ENCODE measurements at places on chromosomes 3 and 15.

DNA sequence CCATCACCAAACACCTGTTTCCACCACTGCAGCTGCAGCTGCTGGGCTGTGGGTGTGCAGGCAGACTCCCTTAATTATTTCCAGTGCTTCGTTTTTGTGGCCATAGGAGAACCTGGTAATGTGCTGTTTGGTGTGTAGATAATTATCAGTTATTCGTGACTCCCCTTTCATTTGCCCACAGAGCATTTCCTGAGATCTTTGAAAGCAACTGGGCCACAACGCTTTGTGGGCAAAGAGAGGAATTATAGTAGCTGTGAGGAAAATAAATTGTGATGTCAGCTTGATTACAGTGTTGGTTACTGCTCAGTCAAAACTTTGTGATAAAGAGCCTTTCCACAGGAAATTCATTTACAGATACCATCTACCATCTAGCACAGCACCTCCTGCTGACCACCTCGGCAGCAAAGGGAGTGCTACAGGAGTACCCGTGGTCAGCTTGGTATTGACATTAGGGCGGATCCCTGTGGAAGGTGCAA is 193.3 kb upstream of the SLCO3A1 start:
- DNase-seq: no peak

DNA sequence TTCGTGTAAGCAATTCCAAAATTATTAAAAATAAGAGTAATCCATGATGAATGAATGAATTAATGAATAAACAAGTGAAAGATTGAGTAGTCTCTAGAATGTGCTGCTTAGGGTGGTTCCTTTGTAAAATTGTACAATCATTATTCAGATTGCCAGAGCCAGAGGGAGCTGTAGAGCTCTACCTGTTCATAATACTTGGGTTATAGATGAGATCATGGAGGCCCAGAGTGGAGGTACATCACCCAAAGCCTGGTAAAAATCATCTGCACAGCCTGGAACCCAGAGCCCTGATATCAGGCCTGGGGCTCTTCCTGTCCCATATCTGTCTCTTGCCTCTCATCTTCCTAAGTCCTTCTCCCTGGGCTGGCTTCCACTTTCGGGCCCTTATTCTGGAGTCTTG is 297.2 kb downstream of the RPLP1 start:
- DNase-seq: peak; percentile 41

GRCh38 chr15:38699633-38700230 is 135.1 kb upstream of the RASGRP1 start:
- peak; percentile 83 for DNase-seq

DNA sequence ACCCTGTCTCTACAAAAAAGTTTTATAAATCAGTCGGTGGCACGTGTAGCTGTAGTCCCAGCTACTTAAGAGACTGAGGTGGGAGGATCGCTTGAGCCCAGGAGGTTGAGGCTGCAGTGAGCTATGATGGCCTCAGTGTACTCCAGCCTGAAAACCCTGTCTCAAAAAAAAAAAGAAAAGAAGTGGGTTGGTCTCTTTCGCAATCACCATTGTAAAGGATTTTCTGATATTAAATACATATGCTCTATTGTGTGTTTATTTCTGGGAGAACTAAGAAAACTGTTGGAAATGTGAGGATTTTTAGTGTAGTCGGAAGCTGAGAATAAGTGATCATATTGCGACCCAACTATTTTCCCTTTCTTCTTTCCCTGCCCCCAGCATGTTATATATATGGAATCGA is 7.5 kb downstream of the ZNF710 start:
- DNase-seq: no peak

DNA sequence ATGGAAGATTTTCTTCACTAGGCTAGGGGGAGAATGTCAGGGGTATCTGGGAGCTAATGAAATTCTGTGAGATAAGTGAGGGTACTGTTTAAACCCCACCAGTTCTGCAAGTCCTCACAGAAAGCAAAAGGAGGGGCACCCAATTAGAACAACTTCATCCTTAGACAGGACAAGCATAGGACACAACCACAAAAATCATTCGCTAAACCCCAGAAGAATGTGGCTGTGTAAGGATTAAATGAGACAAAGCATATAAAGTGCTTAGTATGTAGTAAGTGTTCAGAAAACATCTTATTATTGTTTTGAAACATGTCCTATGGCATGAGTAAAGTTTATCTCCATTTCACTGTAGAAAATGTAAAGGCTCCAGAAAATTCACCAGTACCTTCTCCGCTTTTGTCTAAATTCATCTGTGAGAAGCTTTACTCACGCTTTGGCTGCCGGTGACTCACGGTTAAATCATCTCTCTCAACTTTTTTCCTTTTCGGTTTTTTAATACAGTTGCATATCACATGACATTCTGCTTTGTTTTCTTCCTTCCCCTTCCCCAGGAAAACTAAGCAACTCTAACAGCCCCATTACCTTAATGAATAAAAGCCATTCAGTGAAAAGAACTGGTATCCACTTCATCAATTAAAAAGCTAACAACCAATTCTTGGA is 1.7 kb downstream of the CLRN1 start:
- no peak for DNase-seq

DNA sequence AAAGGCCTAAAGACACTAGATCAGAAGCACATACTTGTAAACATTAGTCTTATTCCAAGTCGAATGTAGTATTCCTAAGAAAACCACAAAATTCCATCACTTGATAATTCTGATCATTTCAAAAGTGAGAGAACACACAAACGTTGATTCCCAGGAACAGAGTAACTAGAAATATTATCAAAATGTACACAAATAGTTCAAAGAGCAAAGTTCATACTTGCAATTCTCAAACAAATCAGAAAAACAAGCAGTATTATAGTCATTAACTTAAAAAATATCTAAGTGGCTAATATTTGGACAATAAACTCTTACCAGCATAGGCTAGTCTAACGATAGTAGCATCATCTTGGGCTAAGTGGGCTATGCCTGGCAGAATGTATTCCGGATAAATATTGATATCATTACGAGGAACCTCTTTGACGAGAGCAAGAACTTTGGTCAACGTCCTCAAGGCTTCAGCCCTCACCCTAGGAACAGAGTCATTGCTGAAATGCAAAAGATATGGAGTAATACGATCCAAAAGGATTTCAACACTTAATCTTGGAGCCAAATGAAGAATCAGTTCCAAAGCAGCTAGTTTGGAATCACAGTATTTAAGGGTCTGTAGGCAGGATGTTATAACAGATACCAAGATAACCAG is 13.3 kb downstream of the PIK3R4 start:
- no peak for DNase-seq

- DNase-seq: no peak
These were observed 483.0 kb upstream of the AGTR1 start for GRCh38 chr3:148214705-148215104.

DNA sequence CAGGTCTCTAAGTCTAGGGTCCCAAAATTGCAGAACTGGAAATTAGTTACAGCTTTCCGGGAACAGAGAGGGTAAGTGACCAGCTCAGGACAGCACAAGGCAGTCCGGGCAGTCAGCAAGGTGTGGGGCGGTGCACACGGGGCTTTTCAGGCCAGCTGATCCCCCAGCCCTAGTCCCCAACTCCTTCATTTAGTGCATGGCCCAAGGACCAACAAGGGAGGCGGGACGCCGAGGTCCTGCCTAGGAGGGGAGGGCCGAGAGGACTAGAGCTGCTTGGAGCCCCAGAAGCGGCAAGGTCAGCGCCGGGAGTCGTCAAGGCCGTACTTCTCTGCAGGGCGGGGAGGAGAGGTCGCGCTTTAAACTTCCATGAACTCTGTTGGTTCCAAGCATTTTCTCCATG is 2.0 kb upstream of the PDE8A start:
- no peak for DNase-seq

DNA sequence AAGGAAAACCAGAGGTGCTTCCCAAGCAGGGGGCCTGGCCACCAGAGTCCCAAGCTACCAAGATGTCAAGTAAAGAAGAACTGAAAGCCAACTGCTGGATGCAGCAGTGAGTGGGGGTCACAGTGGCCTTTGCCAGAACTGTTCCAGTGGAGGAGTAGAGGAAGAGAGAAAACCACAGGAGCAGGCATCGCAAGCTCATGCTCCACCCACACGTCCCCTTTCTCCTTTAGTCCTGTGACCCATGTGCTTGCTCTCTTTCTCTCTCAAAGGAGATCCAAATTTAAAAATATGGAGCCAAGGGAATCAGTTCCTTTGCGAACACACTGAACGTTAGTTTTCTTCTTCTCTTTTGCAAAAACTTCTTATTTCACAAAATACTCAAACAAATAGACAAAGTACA is 12.4 kb upstream of the ABHD2 start:
- no peak for DNase-seq

GRCh38 chr3:28700728-28701127 is 352.1 kb upstream of the AZI2 start:
- DNase-seq: no peak

DNA sequence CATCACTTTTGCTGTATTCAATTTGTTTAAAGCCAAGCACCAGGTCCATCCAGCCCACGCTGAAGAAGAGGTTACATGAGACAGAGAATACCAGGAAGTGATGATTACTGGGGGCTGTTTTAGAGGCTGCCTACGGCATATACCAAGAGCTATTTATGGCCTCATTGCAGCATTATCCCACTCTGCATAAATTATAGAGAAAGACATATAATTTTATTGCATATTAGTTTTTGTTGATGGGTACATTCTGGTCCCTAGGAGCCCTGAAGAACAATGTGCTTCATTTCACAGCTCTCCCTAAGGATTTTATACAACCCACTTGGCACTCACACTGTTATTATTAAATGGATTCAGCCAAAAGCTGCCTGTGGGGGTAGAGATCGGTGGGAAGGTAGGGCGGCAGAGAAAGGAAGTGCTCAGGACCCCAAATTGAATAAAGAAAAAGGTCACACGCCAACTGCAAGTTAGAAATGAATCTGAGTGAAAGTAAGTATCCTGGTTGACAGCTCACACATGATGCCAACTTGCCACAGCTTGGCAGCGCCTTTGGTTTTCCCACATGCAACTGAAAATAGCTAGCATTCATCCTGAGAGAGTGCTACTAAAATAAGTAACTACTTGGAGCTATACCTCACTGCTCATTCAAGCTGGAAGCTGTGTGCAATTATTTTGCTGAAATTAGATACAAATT is 73.7 kb downstream of the CCNL1 start:
- DNase-seq: no peak

DNA sequence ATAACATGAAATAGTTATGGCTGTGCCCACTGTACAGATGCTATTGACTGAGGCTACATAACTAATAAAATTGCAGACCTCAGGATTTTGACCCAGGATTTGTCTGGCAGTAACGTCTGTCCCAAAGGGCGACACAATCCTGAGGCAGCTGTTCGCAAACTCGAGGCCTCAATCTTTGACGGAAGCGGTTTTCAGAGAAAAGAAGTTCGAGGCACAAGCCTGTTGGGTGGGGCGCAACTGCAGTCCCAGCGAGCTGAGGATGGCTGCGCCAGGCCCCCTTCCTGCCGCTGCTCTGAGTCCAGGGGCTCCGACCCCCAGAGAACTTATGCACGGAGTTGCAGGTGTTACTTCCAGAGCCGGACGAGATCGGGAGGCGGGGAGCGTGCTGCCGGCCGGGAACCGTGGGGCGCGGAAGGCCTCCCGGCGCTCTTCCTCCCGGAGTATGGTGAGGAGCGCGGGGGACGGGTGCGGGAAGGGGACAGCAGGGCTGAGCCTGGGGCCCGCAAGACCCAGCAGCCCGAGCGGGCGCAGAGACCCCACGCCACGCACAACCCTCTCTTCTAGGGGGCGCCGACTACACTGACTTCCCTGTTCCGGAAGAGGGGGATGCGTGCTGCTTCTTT is at the start of gene PARP15:
Gene PARP15, plus strand, starts transcription at position 242 of the 623 bp plus-strand sequence. Its CDS starts 18 bp downstream, at position 260.
- DNase-seq: peak; percentile 63

GRCh38 chr15:77171221-77171967 is 100.5 kb upstream of the TSPAN3 start:
- no peak for DNase-seq

GRCh38 chr3:27900316-27900715 is 178.2 kb upstream of the EOMES start:
- DNase-seq: peak; percentile 62

DNA sequence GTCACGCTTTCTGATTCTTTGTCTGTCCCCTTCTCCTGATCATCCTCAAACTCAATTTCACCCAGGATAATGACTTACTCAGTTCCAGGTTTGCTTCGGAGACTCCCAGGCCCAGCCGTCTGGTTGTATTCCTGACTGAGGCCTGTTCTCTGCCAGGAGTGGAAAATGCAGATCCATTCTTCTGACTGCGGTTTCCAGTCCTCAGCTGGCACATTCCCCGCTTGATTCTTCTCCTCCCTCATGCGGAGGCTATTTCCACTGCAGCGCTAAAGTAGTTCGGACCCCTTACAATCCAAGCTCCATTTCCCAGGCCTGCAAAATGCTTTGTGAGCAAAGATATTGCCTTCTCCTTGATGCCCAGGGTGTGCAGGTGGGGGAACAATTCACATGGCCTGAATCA is 47.2 kb upstream of the GALNT15 start:
- DNase-seq: no peak

GRCh38 chr15:39589815-39590644 is 9.2 kb downstream of the THBS1 start:
- DNase-seq: no peak

DNA sequence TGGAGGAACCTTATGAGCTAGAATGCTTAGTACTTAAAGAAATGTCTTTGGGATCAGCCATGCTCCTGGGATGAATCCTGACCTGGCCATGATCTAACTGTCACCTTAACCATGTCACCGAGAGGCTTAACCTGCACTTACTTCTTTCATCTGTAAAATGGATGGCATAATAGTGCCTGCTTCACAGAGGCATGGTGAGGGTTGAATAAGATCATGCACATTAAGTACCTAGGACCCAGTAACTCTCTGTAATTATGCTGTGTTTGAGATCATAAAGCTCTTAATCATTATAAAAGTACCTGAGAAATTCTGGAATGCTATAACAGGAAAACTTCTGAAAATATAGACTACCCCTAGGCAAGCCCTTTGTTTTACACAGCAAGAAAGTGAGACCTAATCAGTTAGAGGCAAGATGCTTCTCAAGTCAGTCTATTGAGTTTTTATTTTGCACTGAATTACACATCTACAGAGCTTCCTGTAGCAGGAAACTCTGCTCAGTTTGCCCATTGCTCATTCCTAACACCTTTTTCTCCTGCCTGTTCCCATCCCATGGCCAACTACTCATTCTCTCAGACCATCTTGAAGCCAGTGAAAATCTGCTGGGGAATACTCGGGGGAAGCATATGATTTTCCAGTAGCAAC is 1015.5 kb upstream of the CFAP20DC start:
- DNase-seq: no peak

GRCh38 chr15:70259028-70259424 is 161.3 kb upstream of the TLE3 start:
- DNase-seq: peak; percentile 56

Data from CD4-positive, alpha-beta T cell treated with Interleukin-15 for 4 hours (primary cell).